ENCODE measurements at places on chromosomes 12 and 14.
A peak's percentile ranks its signal among the peaks of the same experiment; 100 is the strongest.

GRCh38 chr12:28051516-28052354 lies 79.2 kb upstream of the PTHLH start:
- no peak for DNase-seq

GRCh38 chr12:110948041-110948440 lies 27.7 kb upstream of the MYL2 start:
- no peak for DNase-seq

DNA sequence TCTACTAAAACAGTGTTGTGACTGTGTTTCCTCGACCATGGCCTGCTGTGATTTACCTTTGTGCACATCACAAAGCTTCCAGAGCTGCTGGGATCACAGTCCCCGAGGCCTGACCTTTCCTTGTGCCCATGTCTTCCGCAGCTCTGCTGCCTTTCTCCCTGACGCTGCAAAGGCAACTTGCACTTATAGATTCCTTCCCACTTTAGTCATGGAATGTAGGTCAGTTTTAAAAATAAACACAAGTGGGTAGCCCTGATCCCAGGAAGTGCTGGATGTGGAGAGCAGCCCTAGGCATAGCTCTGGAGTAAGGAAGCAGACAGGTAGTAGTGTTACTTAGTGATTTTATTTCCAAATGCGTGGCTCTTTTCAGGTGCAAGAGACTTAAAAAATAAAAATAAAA lies 825.7 kb downstream of the AACS start:
- DNase-seq = no peak

GRCh38 chr12:98244136-98244535 lies 271.3 kb upstream of the TMPO start:
- DNase-seq = no peak

DNA sequence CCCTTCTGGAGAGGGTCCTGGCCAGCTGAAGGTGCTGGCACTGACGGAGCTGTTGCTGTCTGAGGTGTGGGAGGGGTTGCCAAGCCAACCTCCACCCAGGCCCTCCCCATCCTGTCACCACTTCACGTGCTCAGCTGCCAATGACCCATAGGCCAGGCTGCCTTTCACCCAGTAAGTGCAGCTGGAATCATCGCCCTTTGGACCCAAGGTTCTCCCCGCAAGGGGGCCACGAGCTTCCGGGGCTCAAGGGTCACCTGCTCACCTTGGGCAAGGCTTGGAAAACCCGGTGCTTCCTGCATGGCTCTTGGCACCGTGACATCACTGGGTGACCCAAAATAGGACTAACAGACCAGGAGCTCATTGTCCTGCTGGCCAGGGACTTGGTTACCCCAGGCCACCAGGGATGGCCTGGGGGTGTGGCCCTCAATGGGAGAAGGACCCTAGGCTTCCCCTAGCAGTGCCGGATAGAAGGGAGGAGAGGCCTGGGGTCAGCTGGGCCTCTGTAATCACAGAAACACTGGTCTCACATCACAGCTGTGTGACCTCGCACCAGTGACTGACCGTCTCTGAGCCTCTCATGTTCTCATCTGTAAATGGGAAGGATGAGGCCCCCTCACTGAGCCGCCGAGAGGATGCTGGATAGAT lies 51.3 kb downstream of the CCDC85C start:
- DNase-seq = no peak

DNA sequence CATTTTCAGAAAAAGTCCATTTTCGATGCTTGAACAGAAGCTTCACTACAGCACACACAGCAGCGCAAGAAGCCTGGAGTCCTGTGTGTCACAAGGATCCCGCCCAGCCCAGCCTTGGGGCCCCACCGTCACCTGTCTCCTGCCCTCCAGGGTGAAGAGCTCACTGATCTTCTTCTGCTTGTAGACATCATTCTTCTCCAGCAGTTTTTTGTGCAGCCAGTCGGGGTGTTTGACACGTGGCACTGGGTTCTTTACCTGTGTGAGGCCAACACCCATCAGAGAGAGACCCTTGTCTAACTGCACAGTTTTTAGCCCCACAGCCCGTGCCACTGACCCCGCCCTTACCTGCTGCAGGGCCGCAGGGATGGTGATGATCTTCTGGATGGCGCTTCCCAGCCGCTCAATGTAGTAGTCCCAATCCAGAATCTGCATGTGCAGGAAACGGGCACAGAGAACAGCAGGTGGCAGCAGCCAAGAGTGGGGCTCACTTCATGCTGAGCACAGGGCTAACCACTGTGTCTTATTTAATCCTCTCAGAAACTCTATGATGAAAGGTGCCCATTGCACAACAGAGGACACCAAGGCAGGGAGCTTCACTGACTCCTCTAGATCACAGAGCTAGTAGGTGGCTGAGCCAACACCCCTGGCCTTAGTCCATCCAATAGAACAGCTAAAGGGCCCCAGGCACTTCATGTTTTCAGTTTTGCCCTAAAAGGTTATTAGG lies 30.0 kb downstream of the POLE start:
- no peak for DNase-seq

DNA sequence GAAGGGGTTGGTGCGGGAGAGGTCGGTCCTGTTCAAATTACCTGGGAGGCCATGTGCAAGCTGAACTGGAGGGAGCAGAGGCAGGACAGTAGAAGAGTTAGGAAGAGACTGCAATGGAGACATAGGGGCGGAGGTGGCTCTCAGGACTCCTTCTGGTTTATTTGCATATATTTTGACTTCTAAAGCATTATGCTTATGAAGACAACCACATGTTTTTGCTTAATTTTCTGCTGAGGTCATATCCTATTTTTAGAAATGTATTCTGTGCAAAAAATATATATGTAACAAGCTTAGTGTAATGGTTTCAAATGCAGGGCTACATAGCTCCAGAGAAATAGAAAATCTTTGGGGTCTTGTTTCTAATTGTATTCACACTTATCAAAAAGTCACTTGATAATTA lies 137.0 kb upstream of the MDM1 start:
- no peak for DNase-seq

GRCh38 chr14:37034410-37035285 lies 137.8 kb downstream of the SLC25A21 start:
- DNase-seq = peak; percentile 31

Data from left hindlimb (tissue), 1 donor.